ENCODE measurements at places on chromosomes 3 and 15.

- DNase-seq = no peak
Observed at GRCh38 chr3:77038930-77039605, 831 bp upstream of the ROBO2 start.

- no peak for DNase-seq
Observed at GRCh38 chr3:32996048-32996754, 44.8 kb downstream of the CCR4 start.

DNA sequence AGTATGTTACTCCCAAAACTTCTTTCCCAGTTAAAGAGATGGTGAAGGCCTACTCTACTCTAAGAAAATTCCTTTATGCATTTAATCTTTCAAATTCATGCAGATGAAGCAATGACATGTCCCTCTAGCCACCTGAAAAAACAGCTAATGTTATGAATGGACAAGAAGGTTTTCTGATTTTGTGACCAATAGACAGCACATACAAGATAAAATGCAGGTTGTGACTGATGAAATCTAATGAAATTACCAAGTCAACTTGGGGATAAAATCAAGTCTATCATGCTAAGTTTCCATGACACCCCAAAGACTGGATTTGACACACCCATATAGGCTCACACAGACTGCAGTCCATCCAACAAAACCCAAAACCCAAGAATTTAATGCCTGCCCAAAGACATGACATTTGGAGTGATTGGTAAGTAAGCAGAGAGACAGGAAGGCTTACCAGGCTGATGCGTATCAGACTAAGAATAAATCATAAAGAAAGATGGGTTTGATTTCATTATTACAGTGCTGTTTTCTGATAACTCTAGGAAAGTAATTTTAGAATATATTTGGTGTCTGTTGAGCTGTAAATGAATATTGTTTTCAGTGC lies 26.4 kb downstream of the CD47 start:
- DNase-seq = no peak

DNA sequence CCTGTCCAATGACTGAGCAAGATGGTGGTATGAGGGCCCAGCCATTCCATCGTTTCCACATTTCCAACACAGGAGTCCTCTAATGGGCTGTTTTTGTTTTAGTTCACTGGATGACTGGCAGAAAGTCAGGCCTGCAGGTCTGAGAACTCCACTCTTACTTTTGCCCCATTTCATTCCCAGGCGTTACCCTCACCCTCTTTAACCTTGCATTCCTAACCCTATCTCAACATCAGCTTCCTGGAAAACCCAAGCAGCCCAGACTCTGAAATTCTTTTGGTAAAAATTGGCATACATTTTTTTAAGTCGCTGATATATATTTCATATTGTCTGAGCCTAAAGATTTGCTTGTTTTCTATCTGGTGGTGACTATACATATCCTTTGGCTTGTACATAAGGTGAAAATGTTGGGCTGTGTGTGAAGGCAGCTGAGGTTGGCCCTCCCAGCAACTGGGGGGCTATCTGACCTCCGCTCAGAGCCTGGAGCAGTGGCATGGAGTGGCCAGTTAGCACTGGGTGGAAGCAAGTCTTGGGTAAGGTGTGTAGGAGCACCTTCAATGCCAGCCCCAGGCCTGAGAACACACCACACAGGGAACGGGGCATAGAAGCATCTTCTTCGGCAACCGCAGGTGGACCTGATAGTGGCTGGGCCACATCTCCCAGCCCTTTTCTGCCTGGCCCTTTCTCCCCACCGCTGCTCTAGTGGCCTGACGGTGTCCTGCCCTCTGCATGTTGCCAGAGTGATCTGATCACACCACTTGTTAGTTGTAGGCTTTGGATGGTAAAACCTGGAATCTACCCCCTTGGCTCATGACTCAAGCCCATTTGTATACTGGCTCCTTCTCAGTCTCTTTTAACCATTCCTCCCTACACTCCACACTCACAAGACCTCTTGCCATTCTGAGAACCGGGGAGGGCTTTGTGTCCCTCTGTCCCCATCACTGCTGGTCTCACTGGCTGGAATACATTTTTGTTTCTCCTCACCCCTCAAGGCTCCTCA lies 50.0 kb downstream of the AMOTL2 start:
- no peak for DNase-seq

Measured in H1 (cell line).